Uterus (tissue), 4 donors: ENCODE measurements at places on chromosomes 4 and X.

GRCh38 chr4:153067376-153067775, 131.3 kb downstream of the FHDC1 start:
- H3K27ac ChIP-seq: no peak overlapping the region
- no peak overlapping the region for H3K4me3 ChIP-seq
- H3K4me1 ChIP-seq: no peaks in the 10 kb centered on the region
- H3K36me3 ChIP-seq: no peaks in the 10 kb centered on the region
- no peaks in the 10 kb centered on the region for H3K27me3 ChIP-seq

GRCh38 chr4:81470456-81471297, 1.0 kb downstream of the RASGEF1B start:
- peak overlapping the region; percentile 66 for H3K4me3 ChIP-seq
- H3K27ac ChIP-seq: peak overlapping the region; percentile 78
- no peaks in the 10 kb centered on the region for H3K4me1 ChIP-seq
- no peaks in the 10 kb centered on the region for H3K36me3 ChIP-seq
- no peaks in the 10 kb centered on the region for H3K27me3 ChIP-seq

- no peak overlapping the region for H3K27ac ChIP-seq
- H3K4me3 ChIP-seq: no peak overlapping the region
- H3K4me1 ChIP-seq: no peaks in the 10 kb centered on the region
- no peak for DNase-seq
- no peaks in the 10 kb centered on the region for H3K36me3 ChIP-seq
- no peaks in the 10 kb centered on the region for H3K27me3 ChIP-seq
Measured at GRCh38 chrX:150062292-150063137, 124.2 kb upstream of the EOLA2 start.

GRCh38 chr4:76689145-76689817, 208.7 kb downstream of the SOWAHB start:
- H3K36me3 ChIP-seq: no peaks in the 10 kb centered on the region
- peak overlapping the region; percentile 67 for H3K27ac ChIP-seq
- H3K4me3 ChIP-seq: peak overlapping the region; percentile 53
- peak; percentile 49 for DNase-seq
- H3K4me1 ChIP-seq: no peaks in the 10 kb centered on the region
- H3K27me3 ChIP-seq: no peaks in the 10 kb centered on the region

DNA sequence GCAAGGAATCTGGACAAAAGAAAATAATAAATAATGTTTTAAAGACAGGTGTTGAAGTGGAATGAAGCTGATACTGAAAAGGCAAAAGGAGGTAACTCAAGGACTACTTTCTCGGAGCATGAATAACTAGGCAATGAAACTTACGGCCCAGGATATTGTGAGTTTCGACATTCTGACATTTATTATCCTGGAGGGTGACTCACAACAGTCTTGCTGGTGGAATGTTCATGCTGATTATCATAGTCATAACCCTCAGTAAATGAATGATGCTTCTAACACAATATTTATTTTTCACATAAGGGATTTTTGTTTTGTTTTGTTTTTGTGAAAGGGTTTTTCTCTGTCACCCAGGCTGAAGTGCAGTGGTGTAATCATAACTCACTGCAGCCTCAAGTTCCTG, 147.0 kb upstream of the HPGD start:
- H3K27me3 ChIP-seq: no peaks in the 10 kb centered on the region
- no peak for DNase-seq
- peak overlapping the region; percentile 38 for H3K27ac ChIP-seq

DNA sequence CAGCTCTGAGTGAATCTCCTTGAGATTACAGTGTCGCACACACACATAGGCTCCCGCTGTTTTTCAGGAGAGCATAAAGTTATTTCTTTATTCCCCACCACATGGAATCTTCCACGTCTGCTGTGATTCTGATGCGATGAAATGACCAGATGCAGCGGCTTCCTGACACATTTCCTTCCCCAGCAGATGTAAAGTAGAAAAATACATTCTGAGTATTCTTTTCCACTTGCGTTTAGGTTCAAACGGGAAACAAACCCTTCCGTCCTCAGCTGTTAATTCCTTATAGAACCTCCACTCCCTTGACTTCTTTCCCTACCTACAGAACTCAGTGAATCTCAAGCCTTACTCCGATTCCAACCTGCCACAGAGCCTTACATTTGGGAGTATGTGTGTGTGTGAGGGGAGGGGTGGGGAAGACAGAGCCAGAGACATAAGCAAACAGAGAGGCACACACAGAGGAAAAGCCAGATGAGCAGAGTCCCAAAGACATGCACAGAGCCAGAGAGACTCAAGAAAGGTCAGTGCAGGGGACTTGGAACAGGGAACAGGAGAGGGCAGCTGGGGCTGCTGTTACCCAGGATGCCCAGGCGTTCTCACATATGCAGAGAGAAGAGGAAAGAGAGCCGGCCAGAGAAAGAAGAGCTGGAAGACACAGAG, 47.3 kb downstream of the SETD7 start:
- no peak for DNase-seq
- H3K27me3 ChIP-seq: no peaks in the 10 kb centered on the region
- no peaks in the 10 kb centered on the region for H3K36me3 ChIP-seq
- no peak overlapping the region for H3K4me3 ChIP-seq
- no peak overlapping the region for H3K27ac ChIP-seq
- H3K4me1 ChIP-seq: no peaks in the 10 kb centered on the region

DNA sequence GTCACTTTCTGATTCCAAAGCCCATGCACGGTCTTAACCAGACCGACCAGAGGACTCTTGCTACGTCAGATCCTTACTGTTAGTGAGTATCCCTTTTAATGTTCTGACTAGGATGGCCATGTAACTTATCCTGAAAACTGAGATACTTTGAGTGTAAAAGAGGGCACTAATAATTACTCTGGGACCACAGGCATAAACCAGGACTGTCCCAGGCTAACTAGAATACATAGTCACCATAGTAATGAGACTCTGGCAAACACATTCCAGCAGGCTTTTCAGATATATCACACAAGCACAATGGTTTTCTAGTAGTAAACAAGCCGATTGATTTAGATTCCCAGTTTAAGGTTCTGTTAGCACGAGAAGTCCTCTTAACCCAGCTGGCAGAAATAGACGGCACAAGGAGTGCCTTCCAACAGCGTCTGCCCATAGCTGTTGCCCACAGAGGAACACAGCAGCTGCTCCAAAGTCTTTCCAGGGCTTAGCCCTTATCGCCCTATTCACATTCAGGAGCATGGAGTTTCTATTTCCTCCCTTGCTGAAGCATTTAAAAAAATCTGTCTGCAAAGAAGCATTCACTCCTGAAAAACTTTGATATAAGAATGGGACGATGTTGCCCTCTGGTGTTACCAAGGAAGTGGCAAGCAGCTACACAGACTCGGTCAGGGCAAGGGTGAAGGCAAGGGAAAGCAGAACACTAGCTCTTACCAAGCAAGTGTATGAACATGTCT, 92.4 kb downstream of the CXCL13 start:
- no peak overlapping the region for H3K27ac ChIP-seq
- H3K36me3 ChIP-seq: no peaks in the 10 kb centered on the region
- no peak for DNase-seq
- no peak overlapping the region for H3K4me3 ChIP-seq
- H3K27me3 ChIP-seq: no peaks in the 10 kb centered on the region

GRCh38 chrX:118062817-118063615, 53.6 kb downstream of the KLHL13 start:
- no peaks in the 10 kb centered on the region for H3K27me3 ChIP-seq
- no peaks in the 10 kb centered on the region for H3K36me3 ChIP-seq
- H3K27ac ChIP-seq: no peak overlapping the region
- no peak for DNase-seq

DNA sequence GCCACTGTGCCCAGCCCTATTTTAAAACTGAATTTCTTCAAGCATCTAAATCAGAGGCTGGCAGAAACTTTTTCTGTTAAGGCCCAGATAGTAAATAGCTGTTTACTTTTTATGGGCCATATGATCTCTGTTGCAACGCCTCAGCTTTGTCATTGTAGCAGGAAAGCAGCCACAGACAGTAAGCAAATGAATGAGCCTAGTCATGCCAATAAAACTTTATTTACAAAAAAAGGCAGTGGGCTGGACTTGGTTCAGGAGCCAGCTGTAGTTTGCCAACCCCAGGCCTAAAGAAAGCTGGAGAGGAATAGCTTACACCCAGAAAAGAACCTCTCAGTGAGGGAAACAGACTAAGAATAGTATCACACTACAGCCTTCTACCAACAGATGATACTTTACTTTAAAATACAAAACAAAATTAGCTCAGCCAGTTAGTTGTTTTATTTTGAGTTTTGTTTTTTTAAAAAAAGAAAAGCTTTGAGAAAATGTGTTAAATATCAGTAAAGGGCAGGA, 25.5 kb downstream of the CHST7 start:
- H3K36me3 ChIP-seq: no peaks in the 10 kb centered on the region
- H3K4me3 ChIP-seq: no peak overlapping the region
- H3K27me3 ChIP-seq: no peaks in the 10 kb centered on the region
- no peak for DNase-seq

DNA sequence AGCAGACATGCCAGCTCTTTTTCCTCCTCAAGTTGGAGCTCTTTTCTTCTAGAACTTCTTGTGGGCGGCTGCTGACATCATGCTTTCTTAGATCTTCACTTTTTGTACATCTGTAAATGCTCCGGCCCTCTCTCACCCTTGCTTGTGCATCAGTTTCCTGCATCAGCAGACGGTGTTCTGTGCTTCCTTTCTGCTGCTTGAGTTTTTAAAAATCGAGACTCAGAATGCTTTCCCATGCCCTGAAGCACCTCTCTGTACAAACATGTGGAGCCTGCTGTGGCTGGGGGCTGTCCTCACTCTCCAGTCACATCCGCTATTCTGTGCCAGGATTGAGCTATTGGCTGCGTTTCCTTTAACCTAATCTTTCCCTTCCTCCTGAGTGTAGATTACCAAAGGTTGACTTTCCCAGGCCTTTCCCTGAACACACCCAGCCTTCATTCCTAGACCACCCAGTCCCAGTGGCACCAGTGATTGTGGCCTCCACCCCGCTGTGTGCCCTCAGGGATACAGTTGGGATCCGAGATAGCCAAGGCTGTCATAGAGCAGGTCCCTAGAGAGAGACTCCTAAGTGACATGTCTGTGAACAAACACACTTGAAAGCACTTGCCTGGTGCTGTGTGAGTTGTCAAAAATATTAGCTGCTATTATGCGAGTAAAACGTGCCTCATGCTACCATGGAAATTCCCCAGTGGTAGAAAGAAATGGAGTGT, 41.9 kb downstream of the TNIP2 start:
- no peak overlapping the region for H3K27ac ChIP-seq
- H3K4me3 ChIP-seq: no peak overlapping the region
- no peak for DNase-seq

DNA sequence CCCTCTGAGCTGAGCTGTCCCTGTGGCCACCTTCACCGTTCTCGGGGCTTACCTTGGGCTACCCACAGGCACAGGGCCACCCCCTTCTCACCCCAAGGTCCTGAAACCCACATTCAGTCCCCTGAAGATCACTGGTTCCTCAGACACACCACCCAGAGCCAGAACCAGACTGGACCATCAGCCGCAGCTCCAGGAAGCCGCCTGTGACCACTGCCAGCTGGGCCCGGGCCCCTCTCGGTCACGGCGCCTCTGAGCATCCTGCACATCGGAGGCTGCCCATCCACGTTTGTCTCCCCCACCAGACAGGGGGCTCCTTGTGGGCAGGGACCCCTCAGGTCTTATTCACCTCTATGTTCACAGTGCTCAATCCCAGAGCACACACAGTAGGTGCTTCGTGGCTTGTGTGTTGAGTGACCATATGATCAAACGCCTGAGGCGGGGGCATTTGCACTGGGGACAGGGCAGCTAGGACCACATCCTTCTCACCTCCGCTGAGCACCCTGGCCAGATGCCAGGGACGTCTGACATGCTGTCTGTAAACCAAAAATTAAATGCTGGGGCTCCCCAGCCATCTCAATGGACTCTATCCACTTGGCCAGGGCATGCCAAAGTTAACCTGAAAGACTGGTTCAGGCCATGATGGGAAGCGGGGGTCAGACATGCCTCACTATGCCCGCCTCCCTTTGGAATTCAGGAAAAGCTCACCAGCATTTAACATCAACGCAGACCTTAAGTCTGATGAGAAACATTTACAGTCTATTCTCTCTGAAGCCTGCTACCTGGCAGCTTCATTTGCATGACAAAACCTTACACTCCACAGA, 109.4 kb upstream of the AFAP1 start:
- no peak overlapping the region for H3K4me3 ChIP-seq
- H3K4me1 ChIP-seq: no peaks in the 10 kb centered on the region
- no peaks in the 10 kb centered on the region for H3K36me3 ChIP-seq
- no peak overlapping the region for H3K27ac ChIP-seq
- DNase-seq: no peak

DNA sequence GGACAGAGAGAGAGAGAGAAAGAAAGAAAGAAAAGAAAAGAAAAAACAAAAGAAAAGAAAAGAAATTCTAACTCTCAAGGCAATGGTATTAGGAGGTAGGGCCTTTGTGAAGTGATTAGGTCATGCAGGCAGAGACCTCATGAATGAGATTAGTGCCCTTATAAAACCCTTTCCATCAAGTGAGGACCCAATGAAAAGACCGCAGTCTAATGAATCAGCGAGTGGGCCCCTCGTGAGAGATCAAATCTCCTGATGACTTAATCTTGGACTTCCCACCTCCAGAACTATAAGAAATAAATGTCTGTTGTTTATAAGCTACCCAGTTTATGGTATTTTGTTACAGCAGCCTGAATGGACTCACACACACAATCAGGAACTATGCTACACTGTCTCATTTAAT, 16.9 kb downstream of the AASDH start:
- no peak overlapping the region for H3K4me3 ChIP-seq
- H3K27me3 ChIP-seq: no peaks in the 10 kb centered on the region
- H3K27ac ChIP-seq: no peak overlapping the region
- no peaks in the 10 kb centered on the region for H3K36me3 ChIP-seq
- DNase-seq: no peak

GRCh38 chr4:40516651-40517050, 113.0 kb downstream of the RBM47 start:
- no peaks in the 10 kb centered on the region for H3K27me3 ChIP-seq
- no peaks in the 10 kb centered on the region for H3K4me1 ChIP-seq
- no peaks in the 10 kb centered on the region for H3K36me3 ChIP-seq

DNA sequence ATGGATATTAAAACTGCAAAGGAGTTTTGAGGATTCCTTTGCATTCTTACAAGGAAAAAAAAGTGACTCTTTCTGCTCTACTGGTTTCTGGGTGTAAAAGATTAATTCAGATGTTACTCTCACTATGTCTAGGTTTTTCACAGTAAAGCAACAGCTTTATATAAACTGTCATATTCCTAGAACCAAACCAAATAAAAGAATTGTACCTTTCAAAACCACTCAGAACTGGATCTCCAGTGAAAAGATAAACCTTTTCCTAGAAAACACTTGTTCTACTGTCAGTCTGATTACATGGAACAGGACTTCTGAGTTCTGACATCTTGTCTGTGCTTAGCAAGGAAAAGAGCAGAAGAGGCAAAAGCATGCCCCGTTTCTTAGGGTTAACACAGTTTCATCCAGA, 5.0 kb upstream of the PPID start:
- no peak for DNase-seq
- H3K27me3 ChIP-seq: no peaks in the 10 kb centered on the region

- H3K27me3 ChIP-seq: no peaks in the 10 kb centered on the region
- no peaks in the 10 kb centered on the region for H3K36me3 ChIP-seq
- no peak overlapping the region for H3K4me3 ChIP-seq
- H3K4me1 ChIP-seq: no peaks in the 10 kb centered on the region
- no peak for DNase-seq
Measured at GRCh38 chrX:113058634-113059033, 218.0 kb upstream of the AMOT start.

- H3K4me3 ChIP-seq: no peak overlapping the region
- H3K4me1 ChIP-seq: no peaks in the 10 kb centered on the region
- no peaks in the 10 kb centered on the region for H3K36me3 ChIP-seq
- DNase-seq: no peak
- H3K27me3 ChIP-seq: no peaks in the 10 kb centered on the region
- H3K27ac ChIP-seq: no peak overlapping the region
Measured at GRCh38 chr4:8558080-8558960, 21.9 kb upstream of the GPR78 start.
